ENCODE measurements at places on chromosomes 7 and 10.

DNA sequence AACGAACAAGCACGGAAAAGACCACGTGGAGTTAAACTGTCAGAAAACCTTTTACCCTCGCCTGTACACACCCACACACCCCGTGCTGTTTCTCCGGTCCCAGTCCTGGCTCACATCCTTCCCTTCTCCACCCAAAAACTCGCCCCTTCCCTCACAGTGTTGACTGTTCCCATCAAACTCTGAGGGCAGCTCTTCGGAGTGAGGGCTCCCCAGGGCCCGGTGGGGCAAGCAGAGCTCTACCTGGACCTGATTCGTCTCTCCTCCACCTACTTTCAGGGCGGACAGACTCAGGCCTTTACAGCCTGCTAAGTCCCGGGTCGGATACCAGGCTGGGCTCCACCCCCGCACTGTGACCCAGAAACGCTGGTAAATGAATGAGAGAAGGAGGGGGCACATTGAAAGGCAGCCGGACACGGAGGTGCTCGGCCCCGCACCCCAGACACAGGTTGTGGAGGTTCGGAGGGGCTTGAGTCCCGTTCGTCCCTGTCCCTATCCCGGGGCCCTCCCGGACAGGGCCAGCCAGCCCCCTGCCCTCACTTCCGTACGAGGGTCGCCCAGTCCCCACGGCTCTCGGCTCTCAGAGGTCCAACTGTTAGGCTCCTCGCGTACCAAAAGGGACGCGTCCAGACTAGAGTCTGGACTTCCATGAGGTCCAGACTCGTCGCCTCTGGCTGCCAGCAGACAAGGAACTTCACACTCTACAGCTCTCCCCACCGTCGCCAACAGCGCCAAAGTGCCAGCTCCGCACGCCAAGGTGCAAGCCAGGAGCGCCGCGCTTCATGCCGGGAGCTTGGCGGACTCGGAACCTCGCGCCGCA is 31.7 kb upstream of the ASL start:
- no peak for DNase-seq

DNA sequence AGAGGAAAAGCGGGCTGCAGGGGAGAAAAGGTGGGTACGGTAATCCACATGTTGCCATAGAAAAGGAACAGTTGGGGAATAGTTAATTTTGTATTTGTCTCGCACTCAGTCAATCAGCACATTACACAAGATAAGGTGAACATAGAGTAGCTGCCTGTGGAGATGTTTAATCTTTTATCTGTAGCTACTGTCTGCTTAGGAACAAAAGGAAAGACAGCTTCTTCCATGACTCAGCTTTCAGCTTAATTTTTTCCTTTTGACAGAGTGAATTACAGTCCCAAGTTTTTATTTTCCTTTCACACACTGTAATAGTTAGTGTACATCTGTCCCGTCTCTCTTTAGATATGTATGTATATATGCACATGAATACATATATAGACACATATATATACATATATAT is 39.3 kb upstream of the PODXL start:
- no peak for DNase-seq

DNA sequence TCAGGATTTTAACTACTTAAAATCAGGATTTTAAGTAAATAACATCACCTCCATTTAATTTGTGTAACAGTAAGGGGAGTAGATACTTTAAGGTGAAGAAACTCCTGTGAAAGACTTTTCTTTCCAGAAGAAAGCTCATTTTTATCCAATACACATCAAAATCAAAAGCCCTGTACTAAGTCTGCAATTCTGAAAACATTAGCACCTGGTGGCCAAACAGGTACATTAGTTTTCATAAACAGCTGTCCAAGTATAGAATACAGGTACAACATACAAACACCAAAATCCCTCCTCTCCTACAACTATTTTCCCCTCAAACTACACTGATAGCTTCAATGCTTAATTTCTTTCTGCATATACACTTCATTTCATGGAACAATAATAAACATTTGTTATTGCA is 22.9 kb downstream of the FAM3C start:
- no peak for DNase-seq

- no peak for DNase-seq
These were observed 17.7 kb downstream of the SH2D4B start for GRCh38 chr10:80555415-80555814.

DNA sequence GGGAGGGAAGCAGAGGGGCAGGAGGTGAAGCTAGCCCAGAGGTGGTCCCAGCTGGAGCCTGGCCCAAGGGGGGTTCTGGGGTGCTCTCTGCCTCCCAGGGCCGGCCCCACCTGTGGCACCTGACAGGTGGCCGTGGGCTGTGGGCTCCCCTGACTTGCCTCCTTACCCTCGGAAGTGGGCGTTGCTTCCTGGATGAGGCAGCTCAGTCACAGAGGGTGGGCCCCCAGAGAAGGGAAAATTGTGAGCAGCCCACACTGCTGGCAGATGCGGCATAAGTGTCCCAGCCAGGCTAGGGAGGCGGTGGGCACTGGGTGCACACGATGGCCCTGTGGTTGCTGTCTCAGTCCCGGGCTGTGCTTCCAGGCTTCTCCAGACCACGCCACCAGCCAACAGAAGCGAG is 118.9 kb downstream of the LRRC18 start:
- no peak for DNase-seq

GRCh38 chr10:17348011-17348500 is 106.3 kb downstream of the ST8SIA6 start:
- DNase-seq, result no peak

DNA sequence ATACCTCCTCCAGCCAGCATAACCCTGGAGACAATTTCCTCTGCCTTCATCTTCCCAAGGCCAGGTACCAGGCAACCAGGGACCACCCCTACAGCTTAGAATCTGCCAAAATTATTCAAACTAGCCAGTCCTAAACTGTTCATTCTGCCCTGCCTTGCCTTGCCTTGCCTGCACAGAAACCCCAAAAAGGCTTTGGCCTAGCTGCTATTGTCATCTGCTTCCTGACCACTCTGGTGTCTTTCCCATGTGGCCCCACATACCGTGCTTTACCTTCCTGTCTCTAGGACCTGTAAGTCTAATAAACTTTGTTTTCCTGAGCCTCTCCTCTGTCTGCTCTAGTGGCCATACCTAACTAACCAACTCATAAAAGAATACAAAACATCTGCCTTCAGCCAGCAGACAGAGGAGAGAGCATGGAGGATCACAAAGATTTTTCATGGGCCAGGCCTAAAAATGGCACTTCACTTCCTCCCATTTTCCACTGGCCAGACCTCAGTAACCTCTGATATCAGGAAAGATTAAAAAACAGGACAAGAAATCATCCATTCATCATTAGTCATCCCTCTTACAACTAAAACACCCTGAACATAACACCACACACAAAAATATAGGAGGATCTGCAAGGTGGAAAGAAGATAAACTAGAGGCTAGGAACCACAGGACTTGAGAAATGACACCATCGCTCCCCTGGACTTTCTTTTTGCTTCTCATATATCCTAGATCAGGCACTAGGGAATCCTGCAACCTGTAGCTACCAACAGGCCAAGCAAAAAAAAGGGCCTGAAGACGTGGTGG is 51.5 kb downstream of the IMMP2L start:
- DNase-seq, result no peak

DNA sequence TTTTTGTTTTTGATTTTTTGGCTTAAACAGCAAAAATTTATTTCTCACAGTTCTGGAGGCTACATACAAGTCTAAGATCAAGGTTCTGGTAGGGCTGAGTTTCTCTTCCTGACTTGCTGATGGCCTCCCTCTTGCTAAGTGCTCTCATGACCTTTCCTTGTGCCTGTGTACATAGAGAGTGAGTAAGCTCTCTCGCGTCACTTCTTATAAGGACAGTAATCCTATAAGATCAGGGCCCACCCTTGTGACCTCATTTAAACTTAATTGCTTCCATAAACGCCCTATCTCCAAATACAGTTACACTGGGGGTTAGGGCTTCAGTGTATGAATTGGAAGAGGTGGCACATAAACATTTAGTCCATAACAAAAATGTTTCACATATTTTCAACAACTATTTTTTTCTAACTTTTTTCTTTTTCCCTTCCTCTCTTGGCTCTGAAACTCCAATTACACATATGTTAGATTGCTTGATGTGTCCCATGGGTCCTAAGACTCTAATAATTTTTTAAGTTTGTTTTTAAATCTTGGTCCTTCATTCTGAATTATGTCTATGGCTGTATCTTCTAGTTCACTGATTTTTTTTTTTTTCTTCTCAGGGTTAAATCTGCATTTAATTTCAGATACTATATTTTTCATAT is 149.8 kb downstream of the HBP1 start:
- no peak for DNase-seq

DNA sequence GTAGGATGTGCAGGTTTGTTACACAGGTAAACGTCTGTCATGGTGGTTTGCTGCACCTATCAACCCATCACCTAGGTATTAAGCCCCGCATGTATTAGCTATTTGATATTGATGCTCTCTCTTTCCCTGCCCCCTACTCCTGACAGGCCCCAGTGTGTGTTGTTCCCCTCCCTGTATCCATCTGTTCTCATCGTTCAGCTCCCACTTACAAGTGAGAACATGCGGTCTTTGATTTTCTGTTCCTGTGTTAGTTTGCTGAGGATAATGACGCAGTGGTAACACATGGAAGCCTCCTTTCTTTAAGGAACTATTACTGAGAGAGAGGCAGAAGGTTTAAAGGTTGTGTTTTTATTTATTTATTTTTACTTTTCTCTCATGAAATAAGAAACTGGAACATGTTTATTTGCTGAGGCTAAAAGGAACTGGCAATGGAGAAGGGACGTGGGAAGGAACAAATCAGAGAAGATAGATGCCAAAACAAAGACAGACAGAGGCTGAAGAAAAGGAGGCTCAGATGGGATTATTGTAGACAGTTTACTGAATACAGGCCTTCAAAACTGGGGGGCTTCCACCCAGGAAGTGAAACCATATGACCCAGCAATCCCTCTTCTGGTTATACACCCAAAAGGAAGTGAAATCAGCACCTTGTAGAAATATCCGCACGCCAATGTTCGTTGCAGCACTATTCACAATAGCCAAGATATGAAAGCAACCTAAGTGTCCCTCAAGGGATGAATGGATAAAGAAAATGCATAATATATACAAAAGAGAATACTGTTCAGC is 556.3 kb downstream of the GRM8 start:
- no peak for DNase-seq

GRCh38 chr10:132788180-132788830 is 2.4 kb upstream of the NKX6-2 start:
- DNase-seq, result no peak

GRCh38 chr7:14226126-14226525 is 236.7 kb upstream of the ETV1 start:
- DNase-seq, result no peak

GRCh38 chr10:79069325-79070080 is 737 bp downstream of the ZMIZ1 start:
- peak; percentile 37 for DNase-seq

- DNase-seq, result no peak
These were observed 4.6 kb downstream of the CYREN start for GRCh38 chr7:135165862-135166261.

GRCh38 chr10:74175510-74176379 is 24.7 kb downstream of the ADK start:
- no peak for DNase-seq

- DNase-seq, result no peak
These were observed 162.5 kb upstream of the MALRD1 start for GRCh38 chr10:18886102-18886501.

GRCh38 chr10:131591936-131592335 is 280.4 kb upstream of the TCERG1L start:
- DNase-seq, result no peak

- DNase-seq, result no peak
These were observed 2.7 kb downstream of the VGF start for GRCh38 chr7:101162551-101163278.

DNA sequence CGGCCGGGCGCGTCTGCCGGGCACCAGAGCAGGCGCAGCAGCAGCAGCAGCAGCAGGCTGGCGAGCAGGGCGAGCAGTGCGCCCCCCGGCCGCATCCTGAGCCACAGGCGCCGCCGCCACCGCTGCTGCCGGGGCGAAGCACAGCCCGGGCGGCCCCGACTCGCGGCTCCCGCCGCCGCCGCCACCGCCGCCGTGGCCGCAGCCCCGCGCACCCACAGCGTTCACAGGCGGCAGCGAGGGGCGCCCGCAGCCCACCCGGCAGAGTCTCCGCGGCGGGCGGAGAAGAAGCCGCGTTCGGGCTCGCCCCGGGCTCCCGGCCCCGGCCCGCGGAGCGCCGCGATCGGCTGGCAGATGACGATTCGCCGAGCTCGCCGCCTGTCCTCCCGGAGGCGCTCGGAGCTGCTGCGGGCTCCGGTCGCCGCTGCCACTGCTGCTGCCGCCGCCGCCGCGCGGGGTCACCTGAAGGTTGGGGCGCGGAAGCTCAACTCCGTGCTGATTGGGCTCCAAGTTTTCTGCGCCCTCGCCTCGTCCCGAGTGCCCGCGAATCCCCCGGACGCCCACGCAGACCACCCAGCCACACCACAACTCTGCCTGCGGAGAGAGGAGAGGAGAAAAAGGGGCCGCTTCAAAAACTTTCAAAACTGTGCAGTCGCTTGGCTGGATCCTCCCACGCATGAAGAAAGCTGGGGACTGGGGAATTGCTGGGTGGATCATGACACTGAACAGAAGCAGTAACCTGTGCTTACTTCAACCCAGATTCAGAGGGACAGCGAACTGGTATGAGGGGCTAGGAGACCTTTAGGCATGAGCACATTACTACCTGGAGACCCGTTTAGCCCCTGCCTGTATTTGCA is at the start of gene ST8SIA6:
Gene ST8SIA6, minus strand, starts transcription at position 435 of the 854 bp plus-strand sequence. Its CDS starts 340 bp downstream, at position 95.
- no peak for DNase-seq

GRCh38 chr7:136480901-136481300 is 387.6 kb upstream of the CHRM2 start:
- no peak for DNase-seq

DNA sequence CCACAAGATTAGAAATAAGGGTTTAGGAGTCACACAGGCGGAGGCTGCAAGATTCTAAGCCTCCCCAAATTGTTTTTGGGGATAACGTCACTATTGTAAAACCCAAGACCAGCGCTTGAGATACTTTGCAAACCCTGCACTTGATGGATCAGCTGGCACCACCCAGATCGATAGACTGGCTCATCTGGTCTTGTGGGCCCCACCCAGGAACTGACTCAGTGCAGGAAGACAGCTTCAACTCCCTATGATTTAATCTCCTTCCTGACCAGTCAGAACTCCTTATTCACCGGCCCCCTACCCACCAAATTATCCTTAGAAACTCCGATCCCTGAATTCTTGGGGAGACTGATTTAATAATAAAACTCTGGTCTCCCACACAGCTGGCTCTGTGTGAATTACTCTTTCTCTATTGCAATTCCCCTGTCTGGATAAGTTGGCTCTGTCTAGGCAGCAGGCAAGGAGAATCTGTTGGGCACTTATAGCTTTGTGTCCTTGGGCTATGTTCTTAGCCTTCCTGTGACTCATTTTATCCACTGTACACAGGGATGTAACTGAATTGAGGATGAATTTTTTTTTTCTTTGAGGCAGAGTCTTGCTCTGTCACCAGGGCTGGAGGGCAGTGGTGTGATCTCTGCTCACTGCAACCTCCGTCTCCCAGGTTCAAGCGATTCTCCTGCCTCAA is 64.4 kb upstream of the CARD11 start:
- no peak for DNase-seq

All from stimulated activated CD8-positive, alpha-beta memory T cell treated with anti-CD3 and anti-CD28 coated beads, Interleukin-4, amount 100 ng/mL, for 4 hours (primary cell).